ENCODE measurements at places on chromosomes 6 and 20.
A peak's percentile ranks its signal among the peaks of the same experiment; 100 is the strongest.

DNA sequence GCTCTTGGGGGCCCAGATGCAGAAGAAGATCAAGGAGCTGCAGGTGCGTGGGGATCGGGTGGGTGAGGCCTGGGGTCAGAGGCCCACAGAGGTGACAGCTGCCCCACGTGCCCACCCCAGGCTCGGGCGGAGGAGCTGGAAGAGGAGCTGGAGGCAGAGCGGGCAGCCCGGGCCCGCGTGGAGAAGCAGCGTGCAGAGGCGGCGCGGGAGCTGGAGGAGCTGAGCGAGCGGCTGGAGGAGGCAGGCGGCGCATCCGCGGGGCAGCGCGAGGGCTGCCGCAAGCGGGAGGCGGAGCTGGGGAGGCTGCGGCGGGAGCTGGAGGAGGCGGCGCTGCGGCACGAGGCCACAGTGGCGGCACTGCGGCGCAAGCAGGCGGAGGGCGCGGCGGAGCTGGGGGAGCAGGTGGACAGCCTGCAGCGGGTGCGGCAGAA is 41.5 kb downstream of the MYH7B start:
- no peak for DNase-seq

DNA sequence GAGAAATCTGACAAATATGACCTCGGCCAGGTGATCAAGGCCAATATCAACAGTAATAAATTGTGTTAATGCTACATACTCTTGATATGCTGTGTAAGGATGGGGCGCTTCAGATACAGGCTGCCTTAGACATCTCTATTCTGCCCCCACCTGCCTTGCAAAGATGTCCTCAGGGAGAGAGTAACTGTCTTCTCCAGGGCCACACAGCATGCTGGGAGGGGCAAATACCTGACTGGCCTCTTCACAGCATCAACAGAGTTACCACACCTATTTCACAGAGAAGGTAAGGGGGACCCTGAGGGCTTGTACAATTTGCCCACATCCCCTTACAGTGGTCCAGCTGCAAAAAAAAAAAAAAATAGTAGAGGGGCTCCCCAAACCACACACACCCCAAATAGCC is 17.2 kb upstream of the KIAA1755 start:
- DNase-seq, result no peak

GRCh38 chr6:157380458-157380778 is 572 bp upstream of the ZDHHC14 start:
- DNase-seq, result no peak

- peak; percentile 59 for DNase-seq
Measured at GRCh38 chr6:108621117-108621516, 60.4 kb downstream of the FOXO3 start.

Data from epithelial cell of prostate (primary cell).